ENCODE measurements at places on chromosomes 5 and 9.

DNA sequence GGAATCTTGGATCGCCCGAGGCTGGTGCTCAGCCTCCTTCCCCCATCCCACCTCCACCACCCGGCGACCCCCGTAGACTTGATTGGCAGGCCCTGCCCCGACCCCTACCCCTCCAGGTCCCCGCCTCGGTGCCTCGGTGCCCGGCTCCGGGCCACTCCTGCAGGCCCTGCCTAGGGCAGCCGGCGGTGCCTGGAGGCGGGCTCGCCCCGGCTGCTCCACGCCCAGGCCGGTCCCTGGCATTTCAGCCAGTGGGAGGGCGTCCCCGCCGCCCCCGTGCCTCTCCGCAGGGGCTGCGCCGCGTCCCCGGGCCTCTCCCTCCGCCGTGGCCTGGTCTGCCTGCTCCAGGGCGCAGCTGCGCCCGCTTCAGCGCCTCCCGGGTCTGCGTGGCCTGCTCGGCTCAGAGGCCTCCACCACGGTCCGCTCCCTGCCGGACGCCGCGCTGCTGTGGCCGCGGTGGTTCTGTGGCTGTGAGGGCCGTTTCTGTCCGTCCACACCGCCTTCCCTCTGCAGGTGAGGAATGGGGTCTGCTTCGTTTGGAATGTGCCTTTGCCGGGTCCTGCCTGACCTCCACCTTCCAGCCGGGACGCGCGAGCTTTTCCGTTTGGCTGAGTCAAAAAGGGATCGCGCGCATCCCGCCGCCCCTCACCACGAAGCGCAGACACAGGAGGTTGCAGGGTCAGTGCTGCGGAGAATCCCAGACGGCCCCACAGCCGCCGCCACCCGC is 48.3 kb upstream of the IRX4 start:
- no peak for DNase-seq

DNA sequence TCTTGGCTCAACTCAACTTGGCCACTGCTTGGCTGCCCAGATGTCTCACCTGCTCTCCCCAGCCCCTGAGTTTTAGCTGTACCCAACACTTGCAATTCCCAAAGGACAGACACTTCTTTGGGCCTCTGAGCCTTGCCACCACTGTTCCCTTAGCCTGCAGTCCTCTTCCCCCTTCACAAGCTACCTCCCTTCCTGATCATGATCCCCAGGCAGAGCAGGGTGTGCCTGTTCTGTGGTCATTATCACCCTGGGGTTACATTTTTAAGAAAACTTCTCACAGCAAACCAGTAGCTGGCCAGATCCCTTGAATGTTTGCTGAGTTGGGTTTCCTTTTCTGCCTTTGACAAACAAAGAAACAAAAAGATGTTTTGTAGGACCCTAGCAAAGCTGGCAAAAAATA is 87.5 kb upstream of the PRRC1 start:
- no peak for DNase-seq

- DNase-seq: no peak
Observed at GRCh38 chr9:135776893-135777622, 75.1 kb downstream of the KCNT1 start.

DNA sequence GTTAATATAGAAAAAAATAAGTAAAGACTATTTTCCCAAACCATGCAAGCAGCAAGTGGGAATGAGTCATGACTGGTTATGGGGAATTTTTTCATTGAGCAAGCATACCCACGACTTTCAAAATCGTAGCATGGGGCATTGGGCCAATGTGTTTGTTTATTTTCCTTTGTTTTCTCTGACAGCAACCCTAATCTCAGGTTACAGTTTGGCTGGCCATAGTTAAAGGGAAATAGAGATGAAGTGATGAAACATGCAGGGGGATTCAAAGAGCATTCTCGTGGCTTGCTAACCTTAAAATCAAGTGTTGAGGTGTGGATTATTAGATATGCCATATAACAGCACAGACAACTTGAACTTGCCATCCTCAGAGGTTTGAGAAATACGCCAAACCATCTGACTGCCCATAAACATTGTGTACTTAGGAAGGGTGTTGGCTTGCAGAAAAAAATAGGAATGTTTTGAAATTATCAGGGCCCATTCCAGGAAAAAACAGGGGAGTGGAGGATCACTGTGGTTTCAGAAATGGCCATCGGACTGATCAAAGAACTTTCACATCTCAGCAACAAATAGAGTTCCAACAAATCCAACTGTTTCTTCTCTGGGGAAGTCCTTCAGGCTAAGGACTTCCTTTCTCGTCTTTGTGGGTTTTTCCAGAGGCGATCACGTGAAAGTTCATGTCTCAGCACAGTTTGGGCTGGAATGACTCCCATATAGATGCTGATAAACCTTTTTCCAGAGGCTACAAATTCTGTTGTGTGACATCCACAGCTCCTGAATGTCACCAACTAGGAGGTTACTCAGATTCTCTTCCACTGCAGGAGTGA is 259.1 kb downstream of the SYK start:
- DNase-seq: no peak

DNA sequence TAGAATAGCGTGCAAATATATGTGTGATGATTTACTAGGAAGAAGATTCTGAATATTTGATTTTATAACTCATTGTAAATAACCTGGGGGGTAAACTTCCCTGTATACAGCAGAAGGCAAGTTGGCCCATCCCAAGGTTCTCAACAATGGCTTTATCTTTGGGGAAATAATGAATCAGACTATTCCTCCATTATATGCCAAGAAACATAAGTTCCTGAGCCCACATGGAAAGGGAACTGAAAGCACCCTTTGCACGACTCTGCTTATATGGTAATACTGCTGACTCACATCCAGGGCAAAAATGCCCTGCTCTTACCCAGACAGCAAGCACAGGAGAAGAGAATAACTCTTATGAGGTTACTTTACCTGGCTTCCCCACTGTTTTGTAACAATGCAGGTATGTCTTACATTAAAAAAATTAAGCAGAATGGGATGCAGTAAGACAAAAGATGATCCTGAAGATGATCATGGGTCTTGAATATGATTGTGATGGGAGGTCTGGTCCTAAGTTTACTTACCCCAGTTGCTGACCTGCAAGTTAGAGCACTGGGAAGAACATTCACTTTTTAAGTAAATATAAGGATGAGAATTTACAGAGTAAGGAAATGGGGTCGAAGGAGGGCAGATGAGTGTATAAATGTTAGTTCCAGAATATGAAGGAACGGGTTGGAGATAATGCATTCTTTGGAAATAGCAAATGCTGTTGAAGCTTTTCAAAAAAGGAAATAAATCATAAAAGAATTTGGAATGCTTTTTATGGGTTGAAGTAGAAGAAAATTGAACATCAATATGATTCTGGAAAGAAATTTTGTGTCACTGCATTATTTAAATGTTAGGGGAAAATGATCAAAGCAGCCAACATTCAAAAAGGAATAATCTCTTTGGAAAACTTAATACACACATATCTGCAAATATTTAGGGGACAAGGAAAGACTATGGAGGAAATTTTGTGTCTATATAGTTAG is 428.4 kb upstream of the MPDZ start:
- no peak for DNase-seq

GRCh38 chr5:167713896-167714295 is 577.5 kb upstream of the WWC1 start:
- no peak for DNase-seq

- no peak for DNase-seq
Observed at GRCh38 chr5:104652271-104652861, 1089.8 kb upstream of the NUDT12 start.

DNA sequence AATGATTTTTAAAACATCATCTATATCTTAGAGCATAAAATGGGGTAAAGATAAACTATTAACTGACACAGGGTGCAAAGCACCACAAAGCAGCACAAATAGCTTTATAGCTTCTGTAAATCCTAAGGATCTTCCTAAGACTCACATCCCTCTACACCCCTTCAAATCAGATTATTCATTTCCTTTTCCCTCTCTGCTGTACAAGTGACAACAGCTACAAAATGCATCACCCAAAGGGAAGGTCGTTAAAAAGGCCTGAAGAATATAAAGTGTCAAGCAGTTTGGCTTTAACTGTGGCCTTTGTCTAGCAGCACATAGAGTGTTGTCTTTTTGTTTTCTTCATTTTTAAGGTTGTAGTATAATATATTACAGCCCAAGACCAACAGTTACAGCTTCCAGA is 422.1 kb downstream of the PDE4D start:
- DNase-seq: no peak

- DNase-seq: no peak
Observed at GRCh38 chr5:179381691-179382090, 36.4 kb upstream of the ADAMTS2 start.

DNA sequence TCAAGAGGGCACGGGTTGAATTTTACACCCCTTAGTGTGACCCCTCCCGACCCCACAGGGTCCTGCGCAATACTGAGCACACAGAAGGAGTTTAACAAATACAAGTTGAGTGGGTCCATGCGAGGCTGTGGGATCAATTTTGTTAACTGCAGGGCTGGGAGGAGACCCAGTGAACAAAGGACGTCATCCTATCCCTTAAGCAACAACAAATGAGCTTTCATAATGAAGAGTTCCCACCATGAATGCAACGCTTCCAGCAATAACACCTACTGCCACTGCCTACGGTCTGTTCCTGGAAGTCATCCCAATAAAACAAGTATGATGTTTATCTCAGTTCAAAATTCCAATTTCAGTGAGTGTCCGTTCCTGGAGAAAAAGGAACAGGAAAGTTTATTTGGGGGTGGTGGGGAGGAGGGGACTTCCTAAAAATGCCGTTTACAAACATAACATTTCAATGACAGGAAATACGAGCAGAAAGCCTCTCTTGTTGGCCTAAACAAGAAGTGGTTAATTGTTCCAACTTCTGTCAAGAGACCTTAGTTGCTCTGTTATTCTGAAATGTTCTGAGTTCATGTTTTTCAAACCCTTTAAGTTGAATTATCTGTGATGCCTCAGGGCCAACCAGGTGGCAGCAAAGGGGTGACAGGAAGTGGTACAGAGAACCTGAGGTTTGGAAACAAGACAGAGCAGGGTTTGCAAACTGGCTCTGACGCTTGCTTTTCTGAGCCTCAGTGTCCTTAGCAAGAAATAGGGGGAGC is 65.8 kb upstream of the PLPP6 start:
- no peak for DNase-seq

DNA sequence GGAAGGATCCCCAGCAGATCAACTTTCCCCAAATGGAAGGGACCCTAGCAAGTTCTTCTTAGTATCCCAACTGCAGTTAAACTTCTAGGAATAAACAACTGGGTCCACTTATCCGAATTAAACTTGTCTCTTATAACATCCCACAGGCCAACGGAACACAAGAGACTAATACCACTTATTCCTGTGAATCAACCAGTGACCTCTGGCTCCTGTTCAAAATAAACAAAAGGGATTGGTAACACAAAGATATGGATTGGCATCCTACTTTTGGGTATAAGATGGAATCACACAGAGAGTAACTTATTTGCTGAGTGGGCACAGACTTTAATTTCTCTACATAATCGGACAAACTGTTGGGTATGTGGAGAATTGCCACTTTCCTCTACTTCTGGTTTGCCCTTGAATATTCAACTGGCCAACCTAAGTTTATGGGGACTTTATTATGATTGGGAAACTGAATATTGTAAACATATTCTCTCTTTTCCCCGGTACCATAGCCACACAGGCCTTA is 12.4 kb upstream of the PAIP1 start:
- no peak for DNase-seq

GRCh38 chr5:167899490-167900070 is 391.9 kb upstream of the WWC1 start:
- DNase-seq: no peak

DNA sequence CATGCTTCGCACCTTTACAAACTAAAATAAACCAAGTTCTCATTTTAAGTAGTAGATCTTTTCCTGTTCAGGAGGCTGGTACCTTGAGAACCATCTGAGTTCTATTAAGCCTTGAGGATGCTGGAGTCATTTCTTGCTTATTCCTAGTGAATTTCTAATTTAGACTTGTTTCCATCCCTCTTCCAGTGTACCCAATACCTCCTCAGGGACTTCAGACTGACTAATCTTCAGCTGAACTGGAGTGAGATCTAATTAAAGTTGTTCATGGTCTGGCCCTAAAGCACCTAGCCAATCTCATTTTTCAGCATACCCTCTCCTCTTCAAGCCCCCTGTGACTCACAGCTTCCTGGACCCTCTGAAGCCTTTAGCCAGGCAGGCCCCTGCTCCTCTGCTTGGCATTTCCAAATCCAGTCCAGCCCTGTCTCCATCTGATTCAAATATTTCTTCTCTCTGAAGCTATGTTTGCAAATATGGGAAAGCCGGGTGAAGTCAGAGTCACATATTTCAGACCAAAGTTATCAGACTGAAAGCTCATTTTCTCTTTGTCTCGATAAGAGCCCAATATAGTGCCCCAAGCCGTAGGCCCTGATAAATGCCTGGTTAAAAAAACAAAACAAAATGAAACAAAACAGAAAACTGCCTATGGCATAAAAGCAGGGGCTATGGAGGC is 19.4 kb upstream of the TNFSF15 start:
- no peak for DNase-seq

DNA sequence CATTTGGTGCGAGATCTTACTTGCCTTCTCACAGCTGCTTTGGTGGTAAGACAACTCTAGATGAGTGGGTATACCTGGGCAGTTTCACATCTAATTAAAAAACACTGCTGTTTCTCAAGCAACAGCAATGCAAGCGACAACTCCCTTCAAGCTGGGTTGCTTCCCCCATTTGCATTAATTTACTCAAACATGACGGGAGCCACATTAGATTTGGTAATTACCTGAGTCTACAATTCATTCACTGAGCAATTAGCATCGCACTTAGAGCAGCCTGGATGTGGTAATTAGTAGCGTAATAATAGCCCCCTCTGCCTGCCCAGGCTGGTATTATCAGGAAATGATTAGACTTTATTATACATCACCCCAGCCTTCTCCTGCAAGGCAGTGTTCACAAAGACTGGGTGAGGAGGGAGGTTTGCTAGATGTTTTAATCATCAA is 73.4 kb downstream of the FBXO38 start:
- no peak for DNase-seq

- no peak for DNase-seq
Observed at GRCh38 chr5:4156153-4156552, 560.5 kb downstream of the IRX1 start.

DNA sequence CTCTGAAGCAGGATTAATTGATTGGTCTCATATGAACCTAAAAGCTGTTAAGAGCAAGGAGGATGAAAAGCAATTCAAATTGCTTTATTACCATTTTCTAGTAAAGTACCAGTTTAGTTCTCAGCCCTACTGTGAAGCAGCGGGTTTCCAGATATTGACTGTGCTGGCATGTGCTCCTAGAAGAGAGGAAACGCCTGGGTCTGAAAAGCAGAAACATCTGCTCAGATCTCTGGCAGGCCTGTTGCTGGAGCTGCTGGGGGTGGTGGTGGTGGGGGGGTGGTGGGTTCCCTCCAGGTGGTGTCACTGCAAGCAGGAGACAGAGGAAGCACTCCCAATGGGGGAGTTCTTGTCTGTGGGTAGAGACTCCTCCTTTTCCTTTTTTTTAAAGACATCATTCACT is 105.5 kb upstream of the ZNF462 start:
- no peak for DNase-seq

Data from C1 segment of cervical spinal cord (tissue), 14 donors.